Camera-type eye (tissue), 1 donor: ENCODE measurements at places on chromosomes 12 and 14. TPM values are rescaled to one million over a fixed set of nuclear protein-coding genes. Genes with fewer than 3 reads are reported as not detected.

The SLC41A2 gene
- 71.6 TPM for total RNA-seq

The NDUFB1 gene
- total RNA-seq: 128 TPM

The KCNMB4 gene
- 12.3 TPM for total RNA-seq

The LRTM2 gene
- total RNA-seq: 3.8 TPM

The ARHGEF40 gene
- total RNA-seq: 80.2 TPM

The PMCH gene
- not detected for total RNA-seq

The ACSM4 gene
- not detected for total RNA-seq

The CCDC175 gene
- total RNA-seq: 8.6 TPM

The CABP1 gene
- total RNA-seq: 5.7 TPM

The OTOGL gene
- total RNA-seq: 0.60 TPM

The FGF23 gene
- total RNA-seq: 0.27 TPM

The ZDHHC22 gene
- total RNA-seq: 5.6 TPM

The BDKRB1 gene
- total RNA-seq: 0.38 TPM

The SLC5A8 gene
- total RNA-seq: 1.9 TPM

The VWF gene
- 73.5 TPM for total RNA-seq

The DHRS2 gene
- 0.77 TPM for total RNA-seq

The KRT2 gene
- total RNA-seq: not detected

The TEX52 gene
- not detected for total RNA-seq

The NOPCHAP1 gene
- 12.9 TPM for total RNA-seq

The TAS2R7 gene
- not detected for total RNA-seq

The NOS1 gene
- 2.0 TPM for total RNA-seq

The ATP5F1B gene
- 392 TPM for total RNA-seq

The KLRB1 gene
- total RNA-seq: 0.77 TPM

The GLIPR1 gene
- 12.7 TPM for total RNA-seq

The DIO3 gene
- total RNA-seq: 4.1 TPM

The PLXNC1 gene
- total RNA-seq: 73.7 TPM

The GPATCH2L gene
- total RNA-seq: 137 TPM

The HAL gene
- total RNA-seq: 0.49 TPM

The PAPLN gene
- 7.0 TPM for total RNA-seq

The FAM181A gene
- total RNA-seq: not detected
